Vagina (tissue), 2 donors: ENCODE measurements at places on chromosomes 6 and 20.

- no peak for DNase-seq
Observed at GRCh38 chr6:33726696-33727095, 15.2 kb upstream of the UQCC2 start.

GRCh38 chr6:133948472-133948871, 4.6 kb upstream of the TBPL1 start:
- no peak for DNase-seq

DNA sequence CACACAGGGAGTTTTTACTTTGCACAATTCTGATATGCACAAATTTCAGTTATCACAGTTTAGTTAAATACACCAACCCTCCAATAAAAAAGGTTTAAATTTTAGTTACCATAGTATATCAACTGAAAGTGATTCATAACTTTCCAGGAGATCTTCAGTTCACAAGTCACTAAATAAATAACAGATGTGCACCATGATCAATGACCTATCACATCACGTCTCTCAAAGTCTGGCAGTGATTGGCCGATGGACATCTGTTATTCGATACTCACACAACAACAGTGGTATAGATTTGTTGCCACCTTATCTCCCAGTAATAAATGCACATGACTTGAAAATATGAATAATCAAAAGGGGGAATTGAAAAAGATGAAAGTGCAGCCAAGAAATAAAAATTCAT, 66.8 kb upstream of the PTCHD4 start:
- DNase-seq = no peak

DNA sequence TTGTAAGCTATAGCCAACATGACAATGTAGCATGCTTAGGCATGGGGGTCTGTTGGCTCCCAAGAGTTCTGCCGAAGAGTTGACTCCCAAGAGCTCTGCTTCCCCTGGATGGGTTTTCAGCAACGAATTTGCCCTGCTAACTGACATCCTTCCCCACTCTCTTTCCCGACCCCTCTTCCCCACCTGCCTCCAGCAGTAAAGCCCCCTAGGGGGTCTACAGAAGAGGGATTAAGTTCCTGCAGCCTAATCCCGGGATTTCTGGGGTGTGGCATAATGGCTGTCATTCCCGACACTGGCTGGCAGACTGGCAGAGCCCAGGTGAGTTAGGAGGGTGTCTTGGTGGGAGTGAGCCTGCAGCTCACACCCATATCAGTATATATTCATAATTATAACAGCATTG, 121.0 kb upstream of the ZNF184 start:
- DNase-seq = no peak

DNA sequence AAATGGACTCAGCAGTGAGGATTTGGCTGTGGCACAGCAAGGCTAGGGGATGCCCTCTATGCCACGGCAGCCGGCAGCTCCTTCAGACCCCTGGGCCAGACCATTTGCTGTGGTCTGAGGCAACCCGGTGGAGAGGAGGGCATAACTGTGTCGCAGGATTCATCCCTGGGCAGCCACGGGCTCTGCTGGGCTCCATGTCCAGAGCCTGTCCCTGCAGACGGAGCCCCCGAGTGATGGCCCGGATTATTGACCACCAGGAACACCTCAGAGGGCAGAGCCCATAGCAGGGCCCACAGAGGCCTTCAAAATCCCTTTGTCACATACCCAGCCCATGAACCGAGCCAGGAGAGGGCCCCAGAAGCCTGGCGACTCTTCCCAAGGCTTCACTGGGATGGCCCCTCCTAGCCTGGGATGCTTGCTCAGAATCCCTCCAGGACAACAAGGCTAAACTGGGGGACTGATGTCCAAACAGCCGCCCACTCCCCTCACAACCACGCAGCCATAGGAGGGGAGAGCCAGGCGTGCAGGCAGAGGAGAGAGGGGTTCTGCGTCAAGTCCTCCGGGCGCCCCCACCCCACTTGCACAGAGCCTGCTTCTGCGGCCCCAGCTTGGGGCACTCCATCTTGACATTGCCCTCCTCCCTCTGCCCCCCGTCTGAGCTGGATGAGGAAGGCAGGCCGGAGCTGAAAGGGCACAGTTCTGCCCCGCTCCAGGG, 68.2 kb upstream of the AFDN start:
- no peak for DNase-seq

GRCh38 chr6:56534680-56535419, 107.8 kb downstream of the DST start:
- no peak for DNase-seq

DNA sequence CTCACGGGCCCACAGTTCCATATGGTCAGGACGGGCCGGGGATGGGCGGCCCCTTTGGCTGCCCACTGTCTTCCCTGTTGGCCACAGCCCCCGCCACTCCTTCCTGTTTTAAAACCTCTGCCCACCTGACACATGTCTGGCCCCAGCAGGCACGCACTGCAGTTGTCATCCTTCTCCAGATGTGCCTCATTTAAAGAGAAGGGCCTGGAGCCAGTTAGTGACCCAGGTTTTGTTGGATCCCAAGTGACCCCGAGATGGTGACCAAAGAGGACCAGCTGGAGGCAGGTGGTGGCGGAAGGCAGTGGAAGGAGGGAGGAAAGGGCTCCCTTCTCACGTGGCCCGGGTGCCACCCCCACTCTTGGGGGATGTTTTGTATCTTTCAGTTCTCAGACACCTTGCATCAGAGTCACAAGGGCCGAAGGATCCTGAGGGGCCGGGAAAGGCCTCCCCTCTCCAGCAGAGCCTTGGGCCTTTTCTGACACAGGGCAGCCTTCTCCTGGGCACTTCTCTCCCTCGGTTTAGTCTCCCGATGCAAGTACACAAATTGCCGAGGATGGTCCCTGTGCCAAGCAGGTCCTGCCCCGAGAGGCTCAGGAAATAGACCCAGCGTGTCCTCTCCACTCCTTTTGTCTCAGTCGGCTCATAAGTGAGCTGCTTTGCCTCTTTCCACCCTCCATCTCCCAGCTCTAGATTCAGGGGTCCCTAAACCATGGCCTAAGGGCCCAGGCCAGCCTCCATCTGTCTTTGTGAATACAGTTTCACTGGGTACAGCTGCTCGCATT, 117.6 kb downstream of the SULF2 start:
- DNase-seq = no peak

DNA sequence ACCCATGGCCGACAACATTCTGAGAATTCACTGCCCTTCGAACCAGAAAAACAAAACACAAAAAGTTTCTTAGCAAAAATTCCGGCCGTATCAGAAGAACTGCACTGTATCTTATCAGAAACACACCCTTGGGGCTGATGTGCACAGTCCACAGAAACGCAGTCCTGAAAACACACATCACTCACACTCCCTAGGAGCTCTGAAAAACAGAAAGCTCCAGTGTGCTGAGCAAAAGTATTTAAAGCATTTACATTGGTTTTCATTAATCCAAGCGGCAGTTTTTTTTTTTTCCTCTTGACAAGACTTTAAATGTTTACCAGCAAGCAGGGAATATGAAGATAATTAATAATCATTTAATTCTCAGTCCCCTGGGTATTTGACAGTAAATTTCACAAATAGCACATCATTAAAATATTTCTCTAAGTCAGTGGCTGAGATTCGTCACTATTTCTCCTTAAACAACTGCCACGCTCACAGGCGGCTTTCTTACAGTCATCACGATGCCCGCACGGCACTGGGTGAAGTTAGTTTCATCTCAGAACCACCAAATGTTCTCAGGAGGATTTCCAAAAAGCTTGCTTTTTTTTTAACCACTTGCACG, 13.3 kb downstream of the NFATC2 start:
- no peak for DNase-seq

DNA sequence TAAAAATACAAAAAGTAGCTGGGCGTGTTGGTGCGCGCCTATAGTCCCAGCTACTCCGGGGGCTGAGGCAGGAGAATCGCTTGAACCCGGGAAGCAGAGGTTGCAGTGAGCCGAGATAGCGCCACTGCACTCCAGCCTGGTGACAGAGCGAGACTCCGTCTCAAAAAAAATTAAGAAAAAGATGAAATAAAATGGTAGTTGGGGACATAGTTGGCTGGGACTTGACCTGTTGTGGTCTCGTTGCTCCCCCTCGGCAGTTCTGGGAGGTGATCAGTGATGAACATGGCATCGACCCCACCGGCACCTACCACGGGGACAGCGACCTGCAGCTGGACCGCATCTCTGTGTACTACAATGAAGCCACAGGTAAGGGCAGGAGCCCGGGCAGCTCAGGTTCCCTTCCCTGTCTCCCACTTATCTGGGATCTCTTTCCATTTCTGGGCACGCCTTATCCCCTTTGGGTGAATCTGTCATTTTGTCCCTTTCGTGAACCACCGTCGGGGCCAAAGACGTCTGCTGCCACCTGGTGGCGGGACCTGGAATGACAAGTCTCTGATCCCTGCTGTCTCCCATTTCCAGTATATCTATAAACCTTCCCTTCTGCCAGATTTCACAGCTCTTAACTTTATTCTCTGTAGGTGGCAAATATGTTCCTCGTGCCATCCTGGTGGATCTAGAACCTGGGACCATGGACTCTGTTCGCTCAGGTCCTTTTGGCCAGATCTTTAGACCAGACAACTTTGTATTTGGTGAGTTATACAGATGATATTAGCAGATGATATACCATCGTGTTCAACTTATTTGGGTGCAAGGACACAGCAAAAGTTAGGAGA, 2.3 kb downstream of the TUBB start:
- DNase-seq = no peak

DNA sequence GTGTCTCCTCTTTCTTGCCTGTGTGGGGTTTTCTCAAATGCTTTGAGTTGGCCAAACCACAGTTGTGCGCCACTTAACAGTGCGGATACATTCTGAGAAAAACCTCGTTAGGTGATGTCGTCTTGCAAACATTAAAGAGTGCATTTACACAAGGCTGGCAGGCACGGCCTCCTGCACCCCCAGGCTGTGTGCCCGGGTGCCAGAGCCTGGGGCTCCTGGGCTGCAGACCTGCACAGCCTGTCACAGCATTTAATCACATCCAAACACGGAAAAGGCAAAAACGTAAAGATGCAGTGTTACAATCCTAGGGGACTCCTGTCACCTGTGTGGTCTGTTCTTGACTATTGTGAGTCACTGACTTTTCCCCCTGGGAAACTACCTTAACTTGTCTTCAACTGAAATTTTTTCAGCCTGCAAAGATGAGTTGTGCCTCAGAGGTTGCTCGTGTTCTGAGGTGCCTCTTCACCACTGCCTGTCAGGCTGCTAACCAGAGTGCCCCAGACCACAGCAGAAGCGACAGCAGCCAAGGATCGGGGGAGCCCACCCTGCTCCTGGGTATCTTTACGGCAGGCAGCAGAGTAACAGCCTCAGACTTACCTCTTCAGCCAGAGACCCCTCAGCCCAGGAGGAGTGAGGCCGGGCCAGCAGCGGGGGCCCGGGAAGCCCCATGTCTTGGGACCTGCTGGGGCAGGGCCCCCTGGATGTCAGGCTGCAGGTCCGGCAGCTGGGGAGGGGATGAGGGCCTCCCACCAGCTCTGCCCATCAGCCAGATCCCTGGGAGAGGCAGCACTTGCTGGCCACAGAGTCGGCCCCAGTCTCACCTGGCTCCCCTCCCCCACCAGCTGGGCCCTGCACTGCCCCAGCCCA, 683 bp upstream of the C20orf204 start:
- no peak for DNase-seq

- no peak for DNase-seq
Observed at GRCh38 chr6:45959534-45960145, 56.0 kb downstream of the CLIC5 start.

- DNase-seq = no peak
Observed at GRCh38 chr6:73505142-73505541, 15.7 kb downstream of the EEF1A1 start.

DNA sequence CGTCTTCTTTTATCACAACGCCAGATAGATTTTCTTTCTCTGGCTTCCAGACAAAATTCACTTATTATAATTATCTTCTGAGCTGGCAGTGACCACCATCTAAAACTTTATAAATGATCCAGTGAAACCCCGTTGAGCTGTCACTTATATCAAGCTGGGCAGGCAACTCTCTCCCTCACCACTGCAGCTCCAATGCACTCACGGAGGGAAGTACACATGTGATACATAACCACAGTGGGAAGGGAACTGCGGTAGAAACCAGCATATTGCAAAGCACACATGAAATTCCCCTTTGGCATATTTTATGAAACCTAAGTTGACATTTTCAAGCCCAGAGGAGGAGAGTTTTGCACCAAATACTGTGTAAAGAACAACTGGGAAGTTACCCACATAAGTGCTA, 536.9 kb downstream of the HACE1 start:
- DNase-seq = no peak

- DNase-seq = no peak
Observed at GRCh38 chr20:17536944-17537444, 5.8 kb upstream of the BFSP1 start.

DNA sequence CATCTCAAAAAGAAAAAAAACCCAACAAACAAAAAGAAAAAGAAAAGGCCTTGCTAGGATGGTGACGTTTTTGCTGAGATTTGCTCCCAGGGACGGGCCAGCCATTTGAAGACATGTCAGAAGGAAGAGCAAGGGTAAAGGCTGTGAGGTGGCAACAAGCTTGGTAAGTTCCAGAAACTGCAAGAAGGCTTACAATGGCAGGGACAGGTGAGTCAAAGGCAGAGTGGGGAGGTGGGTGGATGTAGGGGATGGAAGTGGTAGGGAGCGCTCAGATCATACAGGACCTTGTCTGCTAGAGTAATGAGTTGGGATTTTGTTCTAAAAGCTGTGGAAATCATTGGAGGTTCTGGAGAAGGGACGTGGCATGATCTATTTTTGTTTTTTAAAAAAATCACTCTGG, 4.3 kb downstream of the KIF3B start:
- DNase-seq = no peak

DNA sequence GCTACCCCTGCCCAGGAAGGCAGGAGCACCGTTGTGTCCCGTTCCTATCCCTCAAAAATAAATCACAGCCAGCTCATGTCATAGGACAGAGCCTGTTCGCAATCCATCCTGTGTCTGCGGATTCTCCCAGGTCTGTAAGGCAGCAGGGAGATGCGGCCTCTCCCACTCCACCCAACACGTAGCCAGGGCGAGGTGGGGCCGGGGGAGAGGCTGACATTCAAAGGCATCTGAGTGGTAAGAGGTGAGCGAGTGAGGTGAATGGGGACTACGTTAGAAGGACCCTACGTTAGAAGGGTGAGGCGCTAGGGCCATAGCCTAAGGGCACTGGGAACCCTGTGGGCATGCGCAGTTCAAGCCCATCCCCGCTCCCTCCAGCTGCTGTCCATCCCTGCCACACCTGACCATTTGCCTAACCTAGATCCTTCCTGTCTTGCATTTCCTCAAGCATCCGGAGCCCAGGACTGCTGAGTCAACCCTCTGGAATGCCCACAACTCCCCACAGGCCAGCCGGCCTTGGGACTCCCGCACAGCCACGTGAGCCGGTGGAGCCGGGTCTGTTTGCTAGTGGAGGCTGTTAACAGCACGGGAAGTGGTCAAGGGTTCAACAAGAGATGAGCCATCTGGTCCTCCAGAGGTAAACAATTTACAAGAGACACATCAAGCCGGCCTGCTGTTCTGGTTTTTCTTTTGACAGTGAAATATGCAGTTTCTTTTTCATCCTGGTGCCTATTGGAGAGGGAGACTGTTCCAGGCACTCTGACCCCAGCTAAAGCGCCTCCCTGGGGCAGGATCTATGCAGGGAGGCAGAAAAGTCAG, 45.9 kb downstream of the RIPOR3 start:
- DNase-seq = no peak

DNA sequence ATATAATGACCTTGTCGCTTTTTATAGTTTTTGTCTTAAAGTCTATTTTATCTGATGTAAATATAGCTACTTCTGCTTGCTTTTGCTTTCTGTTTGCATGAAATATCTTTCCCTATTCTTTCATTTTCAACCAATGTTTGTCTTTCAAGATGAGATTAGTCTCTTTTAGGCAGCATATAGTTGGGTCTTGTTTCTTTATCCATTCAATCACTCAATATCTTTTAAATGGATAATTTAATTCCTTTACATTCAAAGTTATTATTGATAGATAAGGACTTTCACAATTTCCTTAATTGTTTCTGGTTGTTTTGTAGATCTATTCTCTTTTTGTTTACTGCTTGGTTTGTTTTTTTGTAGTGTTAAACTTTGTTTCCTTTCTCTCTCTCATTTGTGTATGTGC, 43.5 kb upstream of the TPD52L1 start:
- DNase-seq = no peak
